ENCODE measurements at places on chromosomes 11 and 22. TPM values are rescaled to one million over a fixed set of nuclear protein-coding genes. Genes with fewer than 3 reads are reported as not detected.

Gene MSANTD2
- total RNA-seq = 24.2 TPM

Gene DHCR7
- 369 TPM for total RNA-seq

Gene CCDC15
- 1.3 TPM for total RNA-seq

Gene RFPL3
- total RNA-seq = not detected

Gene UBTFL1
- total RNA-seq = not detected

DNA sequence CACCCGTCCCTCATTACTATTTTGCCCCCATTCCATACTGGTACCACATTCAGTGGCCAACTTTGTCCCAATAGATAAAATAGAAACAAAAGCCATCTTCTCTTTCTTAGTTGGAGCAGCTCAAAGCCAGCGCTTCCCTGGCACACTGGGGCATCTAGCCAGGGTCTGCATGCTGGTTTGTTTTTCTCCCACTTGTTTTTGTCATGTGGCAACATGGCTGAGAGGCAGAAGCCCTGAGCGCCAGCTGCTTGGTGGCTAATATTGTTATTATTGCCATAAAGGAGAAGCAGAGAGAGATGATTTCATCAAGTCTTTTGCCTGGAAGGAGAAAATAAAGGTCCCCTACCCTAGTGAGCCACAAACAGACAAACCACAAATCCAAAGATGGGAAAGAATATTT lies 48.4 kb upstream of the CRTAM start:
- DNase-seq = no peak

GRCh38 chr11:65541093-65541982 lies 16.5 kb downstream of the SCYL1 start:
- peak; percentile 62 for DNase-seq

DNA sequence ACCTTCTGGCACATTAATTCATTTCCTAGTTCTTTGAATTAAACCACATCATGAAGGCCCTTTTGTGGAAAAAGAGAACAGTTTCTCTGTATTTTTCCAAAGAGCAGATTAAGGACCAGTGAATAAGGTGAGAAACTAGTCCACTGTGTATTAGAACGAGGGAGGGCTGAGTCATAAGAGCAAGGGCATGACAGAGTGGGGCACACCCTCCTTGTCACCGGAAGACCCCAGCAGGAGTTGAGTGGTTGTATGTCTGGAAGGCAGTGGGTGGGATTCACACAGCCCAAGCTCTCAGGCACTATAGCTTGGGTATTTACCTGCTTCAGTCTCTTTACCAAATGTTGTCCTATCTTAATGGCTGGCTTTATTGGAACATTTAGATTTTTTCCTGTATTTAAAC lies 86.8 kb downstream of the BMAL1 start:
- DNase-seq = no peak

DNA sequence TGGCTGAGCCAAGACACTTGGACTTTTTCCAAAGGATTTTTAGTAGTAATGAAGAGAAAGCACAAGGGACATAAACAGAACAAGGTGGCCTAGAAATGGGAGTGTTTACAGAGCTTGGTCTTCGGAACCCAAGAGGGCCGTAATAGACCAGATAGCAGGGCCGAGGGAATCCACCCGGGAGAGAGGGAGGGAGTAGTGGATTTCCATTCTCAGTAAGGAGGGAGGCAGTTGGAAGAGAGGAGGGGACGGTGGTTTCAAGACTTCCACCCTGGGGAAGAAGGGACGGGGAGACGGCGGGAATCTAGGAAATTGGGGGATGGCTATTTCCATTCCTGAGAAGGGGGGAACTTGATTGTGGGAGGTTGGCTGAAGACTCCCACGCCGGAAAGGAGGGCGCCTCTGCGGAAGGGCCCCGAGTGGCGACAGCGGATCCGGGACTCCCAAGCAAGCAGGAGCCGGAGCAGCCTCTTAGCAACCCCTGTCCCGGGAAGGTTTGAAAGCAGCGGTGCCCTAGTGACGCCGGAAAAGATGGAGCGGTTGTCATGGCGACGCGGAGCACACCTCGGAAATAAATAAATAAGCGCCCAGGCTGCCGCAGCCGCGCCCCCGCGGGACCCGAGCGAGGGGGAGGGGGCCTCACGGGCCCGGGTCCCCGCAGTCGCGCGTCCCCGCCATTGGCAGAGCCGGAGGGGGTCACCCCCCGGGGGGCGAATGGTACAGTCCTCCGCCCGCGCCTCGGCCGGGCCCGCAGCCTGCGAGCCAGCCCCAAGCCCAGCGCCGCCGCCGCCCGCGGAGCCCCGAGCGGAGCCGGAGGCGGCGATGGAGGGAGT lies 31.6 kb downstream of the EIF3F start:
- DNase-seq = no peak

DNA sequence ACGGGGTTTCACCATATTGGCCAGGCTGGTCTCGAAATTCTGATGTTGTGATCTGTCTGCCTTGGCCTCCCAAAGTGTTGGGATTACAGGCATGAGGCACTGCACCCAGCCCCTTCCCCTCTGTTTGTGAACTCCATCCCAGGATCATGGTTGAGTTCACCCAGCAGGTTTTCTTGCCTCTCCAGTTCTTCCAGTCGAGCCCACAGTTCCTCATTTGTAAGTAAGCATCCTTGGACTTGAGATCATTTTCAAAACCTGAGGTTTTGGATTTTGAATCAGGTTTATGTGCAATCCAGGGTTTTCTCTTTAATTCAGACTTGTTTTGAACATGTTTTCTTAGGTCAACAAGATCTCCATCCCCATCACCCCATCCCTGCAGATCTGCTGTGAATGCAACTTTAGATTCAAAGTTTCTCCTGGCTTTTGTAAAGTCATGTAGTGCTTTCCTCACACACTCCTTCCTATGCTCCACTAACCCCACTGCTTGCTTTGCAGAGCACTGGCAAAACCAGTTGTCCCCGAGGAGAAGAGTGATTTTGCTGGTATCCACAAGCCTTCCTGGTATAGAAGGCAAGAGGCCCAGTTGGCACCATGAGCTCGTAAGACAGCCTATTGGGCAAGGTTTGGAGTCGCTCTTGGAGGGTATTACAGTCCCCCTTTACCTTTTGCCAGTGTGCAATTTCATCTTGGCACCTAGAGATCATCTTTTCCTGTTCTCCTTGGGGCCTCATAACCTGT lies 14.7 kb upstream of the VPREB1 start:
- DNase-seq = no peak

GRCh38 chr11:94694309-94695060 lies 73.7 kb upstream of the AMOTL1 start:
- no peak for DNase-seq

- peak; percentile 99 for DNase-seq
Measured at GRCh38 chr11:68459886-68460740, 439 bp upstream of the PPP6R3 start.

- no peak for DNase-seq
Measured at GRCh38 chr22:34950489-34950888, 115.5 kb upstream of the ISX start.
